ENCODE measurements at places on chromosomes 12 and 14.

GRCh38 chr12:15575671-15576541, 213.3 kb downstream of the EPS8 start:
- DNase-seq = no peak

GRCh38 chr12:107477947-107478610, 207.5 kb upstream of the PWP1 start:
- DNase-seq = no peak

- DNase-seq = no peak
These were observed 247.4 kb downstream of the NRXN3 start for GRCh38 chr14:78417532-78417931.

- DNase-seq = no peak
These were observed 30.4 kb downstream of the CAND1 start for GRCh38 chr12:67299526-67299925.

DNA sequence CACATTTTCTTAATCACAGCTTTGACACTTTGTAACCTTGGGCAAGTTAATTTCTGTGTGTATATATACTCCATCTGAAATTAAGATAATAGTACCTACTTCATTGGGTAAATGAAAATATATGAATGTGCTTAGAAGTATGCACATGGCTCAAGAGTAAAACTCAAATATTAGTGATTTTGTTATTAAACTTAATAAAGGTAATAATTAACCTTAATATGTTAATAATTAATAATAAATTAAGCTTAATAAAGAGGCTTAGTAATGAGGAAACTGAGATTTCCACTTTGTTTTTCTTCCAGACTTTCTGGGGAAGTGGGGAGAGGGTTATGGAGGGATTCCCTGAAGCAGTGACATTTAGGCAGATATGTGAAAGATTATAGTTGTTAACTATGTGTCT, 19.8 kb downstream of the USP15 start:
- DNase-seq = no peak

- DNase-seq = no peak
These were observed 2.2 kb upstream of the BATF start for GRCh38 chr14:75519826-75520728.

- no peak for DNase-seq
These were observed 237.7 kb downstream of the GXYLT1 start for GRCh38 chr12:41907021-41907420.

GRCh38 chr12:29499235-29499634, 1.7 kb upstream of the OVCH1 start:
- DNase-seq = no peak

DNA sequence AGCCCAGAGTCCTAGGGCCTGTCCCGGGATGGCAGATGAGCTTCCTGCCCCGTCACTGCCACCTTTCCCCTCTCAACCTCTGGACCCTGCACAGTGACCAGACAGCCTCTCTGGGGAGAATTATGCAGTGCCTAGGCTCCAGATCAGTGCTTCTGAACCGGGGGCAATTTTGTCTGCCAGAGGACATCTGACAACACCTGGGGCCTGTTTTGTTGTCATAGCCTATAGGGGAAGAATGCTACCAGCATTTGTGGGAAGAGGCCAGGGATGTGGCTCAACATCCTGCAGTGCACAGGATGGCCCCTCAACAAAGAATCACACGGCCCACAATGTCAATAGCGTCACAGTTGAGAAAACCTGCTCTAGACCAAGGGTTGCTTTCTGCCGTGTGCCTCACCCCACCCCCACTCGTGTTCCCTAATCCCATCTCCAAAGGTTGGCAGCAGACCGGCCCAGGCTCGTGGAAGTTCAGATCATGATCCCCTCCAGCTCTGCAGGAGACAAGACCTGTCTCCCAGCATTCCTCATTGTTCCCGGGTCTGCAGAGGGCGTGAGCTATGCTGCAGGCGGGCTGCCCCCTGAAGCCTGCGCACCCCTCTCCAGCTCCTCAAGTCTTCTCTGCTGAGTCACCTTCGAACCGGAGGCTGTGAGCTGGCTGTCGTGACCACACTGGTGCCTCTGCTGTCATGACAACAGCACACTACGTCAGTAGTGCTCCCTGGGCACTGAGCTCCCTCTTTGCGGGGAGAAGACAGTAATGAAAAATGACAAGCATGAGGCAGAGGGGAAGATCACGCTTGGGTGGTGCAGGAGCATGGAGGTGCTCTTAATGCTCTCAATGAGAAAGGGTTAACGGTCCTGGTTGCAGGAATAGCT, 2.0 kb upstream of the GAPDH start:
- DNase-seq = peak; percentile 63

DNA sequence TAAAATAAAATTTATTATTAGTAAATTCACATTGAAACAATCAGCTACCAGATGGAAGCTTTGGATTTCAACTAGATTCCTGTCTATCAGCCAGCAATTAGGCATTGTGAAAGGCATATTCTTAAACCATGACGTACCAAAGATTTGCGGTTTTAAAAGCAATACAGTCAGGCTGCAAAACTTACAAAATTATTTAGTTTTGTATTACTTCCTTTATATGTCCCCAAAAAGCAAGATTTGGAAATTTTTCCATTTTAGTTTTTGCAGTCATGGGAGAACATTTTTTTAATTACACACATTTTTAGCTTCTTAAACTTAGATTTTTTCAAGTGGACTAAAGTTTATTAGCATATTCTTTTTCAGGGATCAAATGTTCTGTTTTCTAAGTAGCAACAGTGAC, 225.0 kb upstream of the KITLG start:
- no peak for DNase-seq

GRCh38 chr14:71049435-71050133, 142.3 kb downstream of the PCNX1 start:
- no peak for DNase-seq

GRCh38 chr12:105967038-105967776, 171.5 kb downstream of the NUAK1 start:
- DNase-seq = no peak

DNA sequence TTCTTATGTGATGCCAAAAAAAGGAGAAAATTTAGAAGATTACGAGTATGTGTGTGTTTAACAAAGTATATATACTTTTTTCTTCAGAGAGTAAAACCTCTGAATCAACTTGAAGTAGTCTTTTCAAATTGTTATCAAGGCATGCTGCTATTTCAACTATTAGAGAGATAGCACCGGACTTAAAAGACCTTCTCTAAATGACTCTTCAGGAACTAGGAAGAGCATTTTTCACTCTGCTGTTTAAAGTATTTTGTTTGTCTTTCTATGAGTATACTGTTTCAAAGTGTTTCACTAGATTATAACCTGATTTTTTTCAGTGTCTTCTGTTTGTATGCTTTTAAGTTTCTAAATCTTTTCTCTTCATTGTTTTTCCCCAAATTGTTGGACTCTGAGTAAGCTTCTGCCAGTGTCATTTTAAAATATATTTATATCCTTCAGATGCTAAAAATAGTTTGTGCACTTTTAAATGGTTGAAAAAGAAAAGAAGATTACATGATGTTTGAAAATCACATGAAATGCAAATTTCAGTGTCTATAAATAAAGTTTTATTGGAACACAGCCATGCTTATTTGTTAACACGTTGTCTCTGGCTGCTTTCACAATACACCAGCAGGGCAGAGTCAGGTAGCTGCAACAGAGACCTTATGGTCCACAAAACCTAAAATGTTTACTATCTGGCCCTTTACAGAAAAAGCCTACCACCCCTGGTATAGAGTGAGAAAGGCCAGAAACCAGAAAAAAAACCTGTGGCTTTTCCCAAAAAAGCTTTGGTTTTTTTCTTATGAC, 21.3 kb downstream of the CRADD start:
- no peak for DNase-seq

GRCh38 chr12:40168868-40169267, 55.9 kb upstream of the LRRK2 start:
- DNase-seq = no peak

GRCh38 chr12:132219323-132219722, 75.1 kb downstream of the NOC4L start:
- no peak for DNase-seq

DNA sequence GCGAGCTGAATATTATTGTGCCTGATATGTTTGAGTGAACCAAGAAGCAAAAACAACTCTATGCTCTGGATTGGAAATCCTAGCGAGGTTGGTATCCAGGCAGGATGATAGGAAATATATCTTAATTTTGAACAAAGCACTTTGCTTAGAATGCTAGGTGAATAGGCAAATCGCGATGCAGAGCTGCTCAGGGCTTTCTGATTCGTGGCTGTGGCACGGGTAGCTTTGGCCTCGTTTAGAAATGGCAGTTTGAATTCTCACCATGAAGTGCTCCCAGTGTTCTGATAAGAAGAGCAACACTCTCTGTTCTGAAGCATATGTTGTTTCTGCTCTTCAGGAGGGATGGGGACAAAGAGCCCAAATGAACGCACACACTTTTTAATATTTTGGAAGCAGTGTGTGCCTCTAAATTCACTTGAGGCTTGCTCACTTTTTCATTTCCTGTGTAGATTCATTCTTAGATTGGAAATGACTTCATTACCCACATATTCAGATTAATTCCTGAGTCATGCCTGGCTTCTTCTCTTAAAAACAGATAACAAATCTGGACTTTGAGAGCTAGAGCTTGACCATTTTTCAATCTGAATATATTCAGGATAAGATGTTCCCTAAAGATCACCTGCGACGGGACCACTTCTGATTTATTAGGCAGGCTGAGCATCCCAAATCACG, 200.9 kb downstream of the RPAP3 start:
- no peak for DNase-seq

DNA sequence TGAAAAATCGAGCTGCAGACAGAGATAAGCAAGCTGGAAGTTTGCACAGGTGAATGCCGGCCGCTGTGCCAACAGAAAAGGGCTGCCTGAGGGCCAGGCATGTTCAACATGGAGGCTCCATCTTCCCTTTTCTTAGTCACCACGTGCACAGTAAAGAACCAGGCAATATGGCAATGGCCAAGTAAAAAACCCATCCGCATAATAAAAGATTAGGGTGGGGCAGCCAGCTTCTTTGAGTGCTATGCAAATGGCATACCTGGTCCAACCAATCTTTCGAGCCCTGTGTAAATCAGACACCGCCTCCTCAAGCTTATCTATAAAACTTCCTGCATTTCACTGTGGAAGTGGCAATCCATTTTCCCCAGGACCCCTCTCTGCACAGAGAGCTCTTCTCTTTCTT, 16.7 kb downstream of the PNP start:
- DNase-seq = no peak

DNA sequence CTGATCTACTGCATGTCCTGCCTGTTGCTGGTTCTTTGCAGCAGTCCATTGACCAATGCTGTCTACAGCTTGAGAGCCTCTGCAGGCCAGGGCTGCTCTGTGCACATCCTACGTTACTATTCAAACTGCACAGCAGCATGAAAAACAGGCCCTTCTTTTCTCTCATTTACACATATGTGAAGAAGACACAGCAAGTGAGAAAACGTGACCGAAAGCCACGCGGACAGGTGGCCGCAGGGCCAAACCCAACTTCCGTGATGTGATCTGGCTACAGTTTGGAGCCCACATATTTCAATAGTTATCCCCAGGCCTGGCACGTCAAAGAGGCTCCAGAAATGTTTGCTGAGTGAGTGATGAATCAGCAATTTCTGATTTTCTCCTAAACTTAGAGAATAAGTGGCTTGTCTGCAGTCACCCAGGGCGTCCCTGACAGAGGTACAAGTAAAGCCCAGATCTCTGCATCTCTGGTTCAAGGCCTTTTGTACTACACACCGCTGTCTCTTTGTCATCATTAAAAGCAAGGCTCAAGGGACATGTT, 17.9 kb upstream of the TCL1B start:
- no peak for DNase-seq

DNA sequence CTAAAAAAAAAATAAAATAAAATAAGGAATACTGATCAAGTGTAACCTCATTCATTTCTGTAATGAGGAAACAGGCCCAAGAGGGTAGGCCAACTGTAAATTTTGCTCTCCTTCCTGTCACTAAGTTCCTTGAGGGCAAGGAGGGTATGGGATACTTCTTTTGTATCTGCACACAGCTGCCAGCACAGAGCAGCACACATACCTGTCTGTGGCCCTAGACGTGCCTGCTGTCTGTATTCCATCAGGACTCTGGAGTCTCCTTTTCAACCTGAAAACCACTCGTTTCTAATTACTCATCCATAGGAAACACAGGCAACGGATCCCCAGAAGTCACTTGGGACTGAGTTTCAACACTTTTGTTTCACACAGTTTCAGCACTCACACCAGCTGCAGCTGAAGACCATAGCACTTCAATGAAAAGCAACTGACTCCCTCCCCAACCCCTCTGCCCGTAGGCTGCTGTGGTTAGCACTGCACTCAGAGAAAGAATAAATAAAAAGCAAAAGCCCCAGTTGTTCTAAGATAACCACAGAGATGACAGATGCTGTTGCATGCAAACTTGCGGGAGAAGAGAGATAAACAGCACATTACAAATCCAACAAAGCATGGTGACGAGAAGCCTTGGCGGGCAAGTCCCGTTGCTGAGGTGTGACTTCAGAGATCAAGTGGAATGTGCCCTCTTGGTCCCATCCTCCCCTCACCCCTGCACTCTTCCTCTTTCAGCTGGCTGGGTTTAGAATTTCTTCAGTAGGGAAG, 24.9 kb downstream of the CRACR2A start:
- no peak for DNase-seq

GRCh38 chr12:21340403-21340802, 5.7 kb upstream of the SLCO1A2 start:
- DNase-seq = no peak

DNA sequence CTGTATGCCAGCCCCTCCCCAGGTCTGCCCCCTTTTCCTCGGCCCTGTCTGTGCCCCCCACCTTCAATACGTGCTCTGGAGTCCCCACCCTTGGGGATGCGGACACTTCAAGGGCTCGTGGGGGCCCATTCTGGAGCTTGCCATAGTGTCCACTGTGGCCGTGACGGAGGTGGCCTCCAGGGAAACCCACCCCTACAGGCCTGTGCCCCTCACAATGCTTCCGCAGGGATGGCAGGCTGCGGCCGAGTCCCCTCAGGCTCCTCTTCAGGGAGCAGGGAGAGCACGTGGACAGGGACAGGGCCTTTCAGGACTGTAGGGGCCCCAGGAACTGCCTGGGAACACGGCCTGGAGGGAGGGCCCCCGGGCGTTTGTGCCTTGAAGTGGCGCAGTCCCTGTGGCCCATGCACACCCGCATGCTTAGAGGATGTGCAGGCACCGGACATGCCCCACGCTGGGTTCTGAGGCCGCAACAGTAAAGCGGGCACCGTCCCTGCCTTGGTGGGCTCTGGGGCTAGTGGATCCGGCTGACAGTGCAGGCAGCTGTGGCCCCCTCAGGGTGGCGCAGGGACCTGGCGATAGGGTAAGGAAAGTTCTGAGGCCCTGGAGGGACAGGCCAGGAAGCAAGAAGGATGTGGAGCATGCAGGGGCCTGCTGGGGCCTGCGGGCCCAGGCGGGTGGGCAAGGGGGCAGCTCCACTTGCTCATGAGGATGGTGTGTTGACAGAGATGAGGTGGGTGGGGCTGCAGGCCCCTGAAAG, 209.0 kb upstream of the RTL1 start:
- DNase-seq = no peak

Data from activated CD4-positive, CD25-positive, alpha-beta regulatory T cell (primary cell).